Activated naive CD4-positive, alpha-beta T cell treated with Interleukin-2 at 50 U/mL for 16 hours (primary cell): ENCODE measurements at places on chromosomes 12 and 14.

- DNase-seq: no peak
Measured at GRCh38 chr12:58487255-58487654, 433.0 kb downstream of the LRIG3 start.

GRCh38 chr12:53327435-53328042, 6.1 kb upstream of the AAAS start:
- DNase-seq: no peak

DNA sequence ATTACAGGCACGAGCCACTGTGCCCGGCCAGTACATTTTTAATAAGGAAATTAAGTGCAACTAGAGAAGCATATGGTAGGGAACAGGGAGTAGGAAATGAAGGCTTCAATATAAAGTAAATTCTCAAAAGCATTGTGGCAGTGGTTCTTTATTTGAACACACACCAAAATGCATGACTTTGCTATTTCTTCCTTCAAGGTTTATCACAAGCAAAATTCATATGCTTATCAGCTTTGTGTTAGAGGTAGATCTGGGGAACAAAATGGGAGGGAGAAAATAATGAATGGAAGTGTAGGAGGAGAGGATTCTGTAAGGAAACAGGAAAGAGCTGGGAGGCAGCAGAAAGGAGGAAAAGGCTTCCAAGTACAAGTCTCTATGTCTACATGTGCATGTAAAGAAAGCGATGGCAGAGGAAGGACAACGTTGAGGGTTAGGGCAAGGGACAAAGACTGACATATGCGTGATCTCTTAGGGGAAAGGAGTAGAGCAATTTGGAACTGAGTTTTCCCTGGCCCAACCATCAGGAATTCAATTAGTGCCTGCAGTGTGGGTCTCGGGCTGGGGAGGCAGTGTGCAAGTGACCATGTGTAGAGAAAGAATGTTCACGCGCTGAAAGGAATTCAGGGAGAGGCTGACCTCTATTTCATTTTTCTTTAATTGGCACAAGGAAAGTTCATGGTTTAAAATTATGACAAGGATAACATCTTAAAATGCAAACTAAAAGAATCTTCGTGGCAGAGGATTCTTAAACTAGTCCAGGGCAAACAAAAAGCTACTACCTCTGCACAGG, 22.9 kb upstream of the RASSF8 start:
- no peak for DNase-seq

GRCh38 chr14:98364961-98365360, 907.0 kb downstream of the BCL11B start:
- no peak for DNase-seq

DNA sequence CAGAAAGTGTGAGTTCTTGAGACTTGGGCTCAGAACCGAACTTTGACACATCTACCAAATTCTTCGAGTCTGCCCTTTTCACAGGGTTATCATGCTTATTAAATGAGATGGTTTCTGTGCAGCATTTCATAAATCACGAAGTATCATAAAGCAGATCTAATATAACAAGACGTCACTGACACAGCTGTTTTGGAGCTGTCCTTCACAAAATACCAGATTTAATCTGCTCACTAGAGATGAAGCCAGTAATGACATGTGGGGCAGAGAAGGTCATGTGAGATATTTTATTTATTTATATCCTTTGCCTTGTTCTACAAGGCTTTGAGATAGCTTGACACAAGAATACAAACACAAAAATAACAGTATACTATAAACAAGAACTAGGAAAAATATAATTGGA, 127.0 kb downstream of the RPAP3 start:
- no peak for DNase-seq

- no peak for DNase-seq
Measured at GRCh38 chr12:88784166-88784565, 203.9 kb upstream of the KITLG start.

DNA sequence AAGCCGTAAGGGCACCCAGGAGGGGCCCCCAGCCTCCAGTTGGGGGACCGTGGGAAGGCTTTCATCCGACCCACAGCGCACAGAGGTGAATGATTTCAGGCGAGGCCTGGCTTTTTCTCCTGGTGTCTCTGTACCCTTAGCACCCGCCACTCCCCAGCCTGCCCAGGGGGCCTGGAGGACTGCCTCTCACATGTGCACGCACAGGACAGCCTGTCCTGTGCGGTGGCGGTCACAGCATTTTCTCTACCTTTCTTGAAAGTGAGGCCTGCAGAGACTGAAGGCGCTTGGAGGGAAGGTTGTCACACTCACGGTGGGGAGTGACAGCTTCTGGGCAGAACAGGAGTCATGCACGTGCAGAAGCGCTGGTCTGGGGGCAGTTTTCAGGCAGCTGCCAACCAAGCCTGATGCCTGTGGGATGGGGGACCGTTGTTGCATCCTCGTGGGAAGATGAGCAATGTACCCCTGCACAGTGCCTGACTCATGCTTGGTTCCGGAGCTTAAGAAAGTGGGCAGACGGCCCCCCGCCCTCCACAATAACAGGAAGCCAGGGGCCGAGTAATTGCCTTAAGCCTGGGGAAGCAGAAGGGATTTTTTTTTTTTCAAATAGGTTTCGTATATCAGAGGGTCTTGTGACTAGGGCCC, 148.1 kb downstream of the TSPAN9 start:
- no peak for DNase-seq

DNA sequence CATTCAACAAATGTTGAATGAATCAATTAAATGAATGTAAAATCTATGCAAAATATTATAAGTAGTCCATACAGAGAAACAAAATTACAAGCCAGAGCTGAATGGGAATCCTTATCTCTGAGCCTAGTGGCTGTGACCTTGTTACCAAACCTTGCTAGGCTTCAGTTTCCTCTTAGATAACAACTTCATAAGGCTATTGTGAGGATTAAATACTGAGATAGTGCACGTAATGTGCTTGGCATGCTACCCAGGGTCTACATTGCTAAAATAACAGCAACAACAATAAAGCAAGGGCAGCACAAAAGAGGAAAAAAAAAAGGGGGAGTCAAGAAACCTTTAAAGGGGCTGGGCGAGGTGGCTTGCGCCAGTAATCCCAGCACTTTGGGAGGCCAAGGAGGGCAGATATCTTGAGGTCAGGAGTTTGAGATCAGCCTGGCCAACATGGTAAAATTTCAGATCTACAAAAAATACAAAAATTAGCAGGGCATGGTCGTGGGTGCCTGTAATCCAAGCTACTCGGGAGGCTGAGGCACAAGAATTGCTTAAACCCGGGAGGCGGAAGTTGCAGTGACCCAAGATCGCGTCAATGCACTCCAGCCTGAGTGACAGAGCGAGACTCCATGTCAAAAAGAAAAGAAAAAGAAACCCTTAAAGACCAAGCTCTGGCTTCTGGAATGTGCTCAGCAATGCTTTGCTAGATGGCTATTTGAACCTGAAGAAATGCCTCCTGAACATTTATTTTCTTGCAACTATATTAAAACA, 14.1 kb downstream of the STAB2 start:
- DNase-seq: no peak
